CD8-positive, alpha-beta memory T cell (primary cell): ENCODE measurements at places on chromosomes 3 and 15. TPM values are rescaled to one million over a fixed set of nuclear protein-coding genes. Genes with fewer than 3 reads are reported as not detected.

DNA sequence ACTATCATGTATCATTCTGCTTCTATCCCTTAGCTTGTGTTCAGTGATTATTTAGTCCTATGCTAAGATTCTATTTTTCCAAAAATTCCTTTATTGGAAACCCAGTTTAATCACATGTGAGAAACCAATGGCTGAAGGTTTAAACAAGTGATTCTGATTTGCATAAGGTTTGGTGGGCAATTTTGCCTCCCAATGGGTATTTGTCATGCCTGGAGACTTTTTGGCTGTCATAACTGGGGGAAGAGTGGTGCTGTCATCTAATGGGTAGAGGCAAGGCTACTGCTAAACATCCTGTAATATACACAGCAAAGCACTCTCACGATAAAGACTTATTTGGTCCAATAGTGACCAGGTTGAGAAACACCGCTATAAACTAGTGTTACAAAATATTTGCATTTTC lies 148.7 kb downstream of the ALCAM start:
- H3K4me1 ChIP-seq, result no peaks in the 10 kb centered on the region
- no peak for DNase-seq
- H3K4me3 ChIP-seq, result no peak overlapping the region
- no peaks in the 10 kb centered on the region for H3K27me3 ChIP-seq
- no peaks in the 10 kb centered on the region for H3K36me3 ChIP-seq
- H3K27ac ChIP-seq, result no peak overlapping the region

DNA sequence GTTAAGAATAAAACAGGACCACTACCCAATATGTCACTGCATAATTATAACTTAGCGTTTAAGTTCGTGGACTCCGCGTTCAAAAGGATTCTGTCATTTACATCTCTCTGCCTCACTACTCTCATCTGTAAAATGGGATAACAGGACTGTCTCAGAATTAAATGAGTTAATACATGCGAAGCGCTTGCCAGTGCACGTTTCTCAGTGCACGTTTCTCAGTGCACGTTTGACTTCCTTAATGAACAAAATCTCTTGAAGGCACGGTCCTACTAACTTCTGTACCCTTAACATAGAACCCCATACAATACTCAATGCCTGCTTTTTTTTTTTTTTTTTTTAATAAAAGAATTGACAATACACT lies 499 bp downstream of the RABL3 start:
- no peaks in the 10 kb centered on the region for H3K27me3 ChIP-seq
- no peaks in the 10 kb centered on the region for H3K36me3 ChIP-seq
- H3K4me3 ChIP-seq, result peak overlapping the region; percentile 99
- peak overlapping the region; percentile 99 for H3K27ac ChIP-seq

DNA sequence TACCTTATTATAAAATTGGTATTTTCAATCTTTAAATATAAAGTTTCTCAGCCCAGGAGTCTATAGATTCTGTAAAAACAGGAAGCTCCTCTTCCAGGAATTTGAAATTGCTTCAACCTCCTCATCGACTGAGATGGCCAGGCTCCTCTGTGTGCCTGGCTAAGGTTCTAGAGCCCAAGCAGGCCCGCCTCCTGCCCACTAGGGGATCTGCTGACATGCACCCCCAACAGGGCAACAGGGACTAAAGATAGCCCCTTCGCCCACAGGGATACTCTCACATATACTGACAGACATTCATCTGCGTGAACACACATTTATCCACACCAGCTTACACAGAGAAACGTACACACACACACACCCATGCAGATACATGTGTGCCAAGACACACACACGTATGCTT lies 183.1 kb upstream of the TLE3 start:
- H3K27me3 ChIP-seq, result peaks cover 3% of the 10 kb centered on the region
- H3K4me3 ChIP-seq, result no peak overlapping the region

- H3K36me3 ChIP-seq, result no peaks in the 10 kb centered on the region
- no peak overlapping the region for H3K27ac ChIP-seq
- no peak for DNase-seq
- no peak overlapping the region for H3K4me3 ChIP-seq
Observed at GRCh38 chr15:27514526-27514925, 543.5 kb downstream of the GABRG3 start.

GRCh38 chr3:47017504-47018268 lies 38.2 kb downstream of the NBEAL2 start:
- H3K4me3 ChIP-seq, result no peak overlapping the region
- H3K36me3 ChIP-seq, result peaks cover 23% of the 10 kb centered on the region
- H3K27me3 ChIP-seq, result no peaks in the 10 kb centered on the region
- H3K27ac ChIP-seq, result peak overlapping the region; percentile 29
- H3K4me1 ChIP-seq, result peaks cover 17% of the 10 kb centered on the region
- DNase-seq, result no peak

DNA sequence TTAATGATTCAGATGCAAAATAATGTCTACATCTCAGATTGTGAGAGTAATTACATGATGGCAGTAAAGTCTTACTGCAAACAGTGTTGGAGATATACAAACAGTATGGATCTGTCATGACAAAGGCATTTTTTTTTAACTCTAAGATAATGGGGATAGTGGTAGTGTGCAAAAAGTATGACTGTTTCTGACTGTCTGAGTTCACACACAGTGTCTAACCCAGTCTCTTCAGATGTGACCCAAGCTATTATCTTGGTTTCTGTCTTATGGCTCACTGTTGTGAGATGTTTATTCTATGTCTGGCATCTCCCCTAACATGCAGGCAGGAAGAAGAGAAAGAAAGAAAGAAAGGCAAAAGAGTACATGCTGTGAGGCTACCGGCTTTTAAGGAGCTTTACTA lies 17.0 kb downstream of the RPL39L start:
- no peaks in the 10 kb centered on the region for H3K27me3 ChIP-seq
- H3K4me1 ChIP-seq, result no peaks in the 10 kb centered on the region
- no peak for DNase-seq
- H3K36me3 ChIP-seq, result no peaks in the 10 kb centered on the region

DNA sequence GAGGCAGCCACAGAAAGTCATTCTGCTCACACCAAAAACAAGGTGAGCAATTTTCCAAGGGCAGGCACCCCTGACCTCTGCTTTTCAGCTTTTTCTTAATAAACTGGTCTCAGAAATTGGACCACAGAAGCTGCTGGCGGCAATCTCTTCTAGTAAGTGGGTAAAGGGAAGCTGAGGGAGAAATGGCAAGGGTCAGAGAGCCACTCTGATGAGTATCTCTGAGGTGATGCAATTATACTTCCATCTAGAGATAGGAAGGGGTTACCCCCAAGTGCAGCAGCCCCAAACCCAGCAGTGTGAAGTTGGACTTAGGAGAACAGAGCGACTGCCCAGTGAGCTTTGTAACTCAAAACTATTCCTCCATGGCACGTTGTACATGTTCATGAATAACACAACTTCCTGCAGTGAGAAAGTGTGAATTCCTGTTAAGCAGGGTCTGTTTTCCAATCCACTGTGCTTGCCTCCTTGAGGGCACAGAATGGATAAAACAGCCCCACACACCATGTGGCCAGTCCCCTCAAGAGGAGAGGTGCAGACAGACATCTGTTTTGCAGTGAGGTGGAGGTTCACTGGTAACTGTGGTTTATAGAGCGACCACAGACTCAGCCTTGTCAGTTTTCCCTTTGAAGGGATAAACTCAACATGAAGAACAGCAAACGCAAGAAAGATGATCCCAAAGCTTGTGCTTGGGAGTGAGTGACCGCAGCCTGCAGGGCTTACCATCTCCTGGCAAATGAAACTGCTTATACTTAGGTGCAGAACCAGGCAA lies 683.4 kb upstream of the CFAP20DC start:
- H3K27ac ChIP-seq, result no peak overlapping the region
- no peaks in the 10 kb centered on the region for H3K36me3 ChIP-seq
- H3K4me3 ChIP-seq, result no peak overlapping the region
- no peaks in the 10 kb centered on the region for H3K27me3 ChIP-seq
- peaks cover 21% of the 10 kb centered on the region for H3K4me1 ChIP-seq

- H3K4me3 ChIP-seq, result no peak overlapping the region
- no peaks in the 10 kb centered on the region for H3K36me3 ChIP-seq
- no peaks in the 10 kb centered on the region for H3K4me1 ChIP-seq
- no peaks in the 10 kb centered on the region for H3K27me3 ChIP-seq
Observed at GRCh38 chr3:124915254-124915653, 19.3 kb downstream of the MUC13 start.

DNA sequence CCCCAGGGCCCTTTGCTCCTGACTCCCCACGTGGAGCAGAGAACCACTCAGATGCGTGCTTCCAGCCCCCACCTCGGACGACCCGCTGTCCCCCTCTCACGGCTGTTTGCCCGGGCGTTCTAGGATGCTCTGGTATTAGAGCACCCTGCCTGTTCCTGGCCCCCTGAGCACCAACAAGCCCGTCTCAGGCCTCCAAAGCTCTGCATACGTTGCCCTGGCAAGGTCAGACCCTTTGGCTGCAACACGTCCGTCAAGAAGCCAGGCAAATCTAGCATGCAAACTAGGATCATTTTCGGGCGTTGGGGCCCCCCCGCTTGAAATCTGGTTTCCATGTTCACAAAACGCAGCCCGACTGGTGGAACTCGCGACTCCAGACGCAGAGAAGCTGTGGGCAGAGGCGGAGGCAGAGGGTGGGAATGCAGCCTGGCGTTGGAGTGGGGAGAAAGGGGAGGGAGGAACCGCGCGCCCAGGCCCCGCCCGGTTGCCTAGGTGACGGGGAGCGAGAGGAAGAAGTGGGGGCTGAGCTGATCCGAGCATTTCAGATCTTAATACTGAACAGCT lies 86.2 kb upstream of the PIAS1 start:
- H3K27me3 ChIP-seq, result no peaks in the 10 kb centered on the region
- no peak overlapping the region for H3K27ac ChIP-seq
- peaks cover 5% of the 10 kb centered on the region for H3K4me1 ChIP-seq
- peak; percentile 48 for DNase-seq
- H3K4me3 ChIP-seq, result no peak overlapping the region
- H3K36me3 ChIP-seq, result no peaks in the 10 kb centered on the region

DNA sequence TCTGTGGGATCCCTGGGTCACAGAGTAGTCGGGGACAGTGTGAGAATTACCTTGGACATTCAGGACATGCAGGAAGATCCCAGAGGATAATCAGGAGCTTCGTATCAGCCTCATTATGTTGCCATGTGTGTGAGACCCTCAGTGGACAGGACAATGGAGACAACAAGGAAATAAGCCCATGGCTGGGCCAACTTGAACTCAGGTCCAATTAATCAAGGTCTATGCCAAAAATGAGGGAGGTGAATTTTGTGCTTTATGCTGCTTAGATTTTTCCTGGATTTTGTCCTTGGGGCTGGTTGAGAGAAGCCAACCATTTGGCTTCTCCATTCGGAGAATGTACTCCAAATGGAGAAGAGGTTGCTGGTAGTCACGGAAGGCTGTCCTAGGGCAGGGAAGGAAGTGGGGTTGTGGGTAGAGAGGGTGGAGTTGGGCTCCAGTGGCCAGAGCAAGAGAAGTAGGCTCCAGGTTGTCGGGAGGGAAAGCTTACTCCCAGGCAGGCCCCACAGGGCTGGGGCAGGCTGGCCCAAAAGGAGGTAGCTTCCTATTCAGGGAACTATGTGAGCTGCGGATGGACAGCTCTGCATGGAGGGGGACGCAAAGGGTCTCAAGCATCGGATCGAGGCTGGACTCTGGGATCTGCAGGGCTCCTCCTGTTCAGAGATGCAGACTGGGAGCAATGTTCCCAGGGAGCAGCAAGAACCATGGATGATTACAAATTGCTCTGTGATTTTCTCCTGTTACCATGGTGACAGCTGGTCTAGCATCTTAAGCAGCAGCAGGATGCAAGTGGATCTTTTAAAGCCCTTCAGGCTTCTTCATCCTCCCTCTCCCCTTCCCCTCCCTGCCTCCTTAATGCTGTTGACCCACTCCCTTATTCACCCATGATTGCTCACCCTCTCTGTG lies 91.1 kb downstream of the WNT7A start:
- H3K27me3 ChIP-seq, result peaks cover 4% of the 10 kb centered on the region
- DNase-seq, result no peak
- H3K4me3 ChIP-seq, result no peak overlapping the region
- no peaks in the 10 kb centered on the region for H3K4me1 ChIP-seq
- no peaks in the 10 kb centered on the region for H3K36me3 ChIP-seq
- no peak overlapping the region for H3K27ac ChIP-seq

TXNRD3 gene
- 1.3 TPM for total RNA-seq

P2RY12 gene
- total RNA-seq, result not detected

ASB14 gene
- not detected for total RNA-seq
